ENCODE measurements at places on chromosomes 5 and 9.
A peak's percentile ranks its signal among the peaks of the same experiment; 100 is the strongest.

DNA sequence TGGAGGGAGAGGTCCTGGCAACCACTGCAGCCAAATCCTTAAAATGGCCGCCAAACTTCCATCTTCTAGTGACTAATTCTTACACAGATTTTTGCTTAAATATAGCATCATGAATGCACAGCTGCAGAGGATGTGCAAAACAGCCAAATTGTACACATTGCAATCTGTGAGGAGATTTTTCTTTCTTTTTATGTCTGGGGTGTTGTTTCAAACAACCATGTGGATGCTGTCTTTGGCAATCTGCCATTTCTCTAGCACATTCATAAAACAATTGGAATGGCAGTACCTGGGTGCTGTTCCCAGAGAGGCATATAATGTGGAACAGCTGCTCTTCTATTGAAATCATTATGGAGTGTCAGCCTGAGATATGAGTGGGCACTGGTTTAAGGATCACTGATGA lies 1082.9 kb upstream of the SEMA6A start:
- no peak for DNase-seq

GRCh38 chr5:124996764-124997077 lies 250.3 kb upstream of the ZNF608 start:
- DNase-seq = no peak

DNA sequence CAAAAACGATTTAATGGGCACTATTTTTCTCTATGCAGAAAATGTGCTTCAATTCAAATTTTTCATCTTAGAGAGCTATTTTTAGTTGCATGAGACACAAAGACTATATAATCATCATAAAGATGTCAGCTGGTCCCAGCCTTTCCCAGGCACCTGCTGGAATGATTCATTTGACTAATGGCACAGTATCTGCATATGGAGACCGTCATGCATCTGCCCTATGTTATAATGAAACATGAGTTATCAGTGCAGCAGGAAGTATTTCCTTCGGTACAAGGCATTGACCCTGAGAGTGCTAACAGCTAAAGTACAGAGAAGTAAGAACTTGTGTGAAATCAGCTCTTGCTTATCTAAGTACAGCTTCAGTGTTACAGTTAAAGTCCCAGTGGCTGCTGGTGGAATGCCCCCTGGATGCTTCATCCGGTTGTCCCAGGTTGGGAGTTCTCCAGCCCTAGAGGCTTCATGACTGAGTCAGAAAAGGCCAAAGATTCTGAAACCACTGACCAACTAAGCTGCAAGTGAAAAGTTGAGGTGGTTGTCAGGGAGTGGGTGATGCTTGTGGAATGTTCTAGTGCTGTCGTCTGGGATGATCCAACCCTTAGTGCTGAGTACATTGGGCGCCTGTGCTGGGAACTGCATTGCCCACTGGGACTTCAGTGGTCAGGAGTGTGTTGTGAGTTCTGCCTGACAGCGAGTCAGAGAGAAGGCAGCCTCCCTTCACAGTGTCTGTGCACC lies 57.2 kb downstream of the MTRR start:
- no peak for DNase-seq

DNA sequence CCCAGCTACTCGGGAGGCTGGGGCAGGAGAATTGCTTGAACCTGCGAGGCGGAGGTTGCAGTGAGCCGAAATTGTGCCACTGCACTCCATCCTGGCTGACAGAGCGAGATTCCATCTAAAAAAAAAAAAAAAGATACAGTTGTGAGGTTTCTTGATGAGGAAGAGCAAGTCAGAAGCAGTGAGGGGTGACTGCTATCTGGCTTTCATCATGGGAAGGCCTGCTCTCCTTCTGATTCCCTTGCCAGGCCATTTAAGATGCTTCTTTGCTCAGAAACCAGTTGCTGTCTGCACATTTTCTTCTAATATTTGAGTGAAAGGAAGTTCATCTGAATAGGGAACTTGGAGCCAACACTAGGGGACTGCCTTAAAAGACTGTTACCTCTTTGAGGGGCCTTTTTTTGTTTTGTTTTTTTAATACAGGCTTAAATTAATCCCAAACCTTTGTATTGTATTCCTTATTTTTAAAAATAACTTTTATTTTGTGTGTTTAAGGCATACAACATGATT lies 201.9 kb downstream of the ARHGAP26 start:
- no peak for DNase-seq

- no peak for DNase-seq
Measured at GRCh38 chr5:120345947-120346346, 118.2 kb upstream of the PRR16 start.

GRCh38 chr9:38246833-38247232 lies 145.7 kb upstream of the ALDH1B1 start:
- no peak for DNase-seq

- no peak for DNase-seq
Measured at GRCh38 chr5:125171641-125172040, 425.2 kb upstream of the ZNF608 start.

GRCh38 chr5:54313311-54314270 lies 3.2 kb upstream of the ARL15 start:
- peak; percentile 16 for DNase-seq

GRCh38 chr5:147439254-147439653 lies 70.6 kb downstream of the DPYSL3 start:
- no peak for DNase-seq

DNA sequence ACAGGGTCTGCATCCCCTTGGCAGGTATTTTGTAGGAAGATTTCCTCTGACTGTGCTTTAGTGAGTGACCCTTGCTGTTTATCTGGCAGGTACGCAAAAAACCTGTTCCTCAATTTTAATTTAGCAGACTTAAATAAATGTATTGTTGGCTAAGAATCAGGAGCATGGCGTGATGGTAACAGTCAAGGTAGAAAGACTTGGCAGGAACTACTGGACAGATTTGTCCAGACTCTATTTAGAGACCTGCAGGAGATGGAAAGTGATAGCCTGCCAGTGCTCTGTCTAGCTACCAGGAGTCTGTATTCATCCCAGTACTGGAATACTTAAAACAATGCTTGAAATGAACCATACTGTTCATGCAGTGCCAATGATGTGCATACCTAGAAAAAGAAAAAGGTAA lies 78.8 kb upstream of the MAST4 start:
- DNase-seq = no peak

DNA sequence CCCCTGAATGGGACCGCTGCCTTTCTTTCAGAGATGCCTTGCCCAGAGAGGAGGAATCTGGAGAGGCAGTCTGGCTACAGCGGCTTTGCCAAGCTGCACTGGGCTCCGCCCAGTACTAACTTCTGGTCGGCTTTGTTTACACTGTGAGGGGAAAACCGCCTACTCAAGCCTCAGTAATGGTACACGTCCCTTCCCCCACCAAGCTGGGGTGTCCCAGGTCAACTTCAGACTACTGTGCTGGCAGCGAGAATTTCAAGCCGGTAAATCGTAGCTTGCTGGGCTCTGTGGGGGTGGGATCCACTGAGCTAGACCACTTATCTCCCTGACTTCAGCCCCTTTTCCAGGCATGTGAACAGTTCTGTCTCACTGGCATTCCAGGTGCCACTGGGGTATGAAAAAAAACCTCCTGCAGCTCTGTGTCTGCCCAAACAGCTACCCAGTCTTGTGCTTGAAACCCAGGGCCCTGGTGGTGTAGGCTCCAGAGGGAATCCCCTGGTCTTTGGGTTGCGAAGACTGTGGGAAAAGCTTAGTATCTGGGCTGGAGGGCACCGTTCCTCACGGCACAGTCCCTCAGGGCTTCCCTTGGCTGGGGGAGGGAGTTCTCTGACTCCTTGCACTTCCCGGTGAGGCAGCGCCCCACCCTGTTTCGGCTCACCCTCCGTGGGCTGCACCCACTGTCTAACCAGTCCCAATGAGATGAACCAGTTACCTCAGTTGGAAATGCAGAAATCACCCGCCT lies 171.2 kb downstream of the CWC27 start:
- DNase-seq = no peak

GRCh38 chr5:10705747-10706146 lies 55.3 kb downstream of the DAP start:
- no peak for DNase-seq

DNA sequence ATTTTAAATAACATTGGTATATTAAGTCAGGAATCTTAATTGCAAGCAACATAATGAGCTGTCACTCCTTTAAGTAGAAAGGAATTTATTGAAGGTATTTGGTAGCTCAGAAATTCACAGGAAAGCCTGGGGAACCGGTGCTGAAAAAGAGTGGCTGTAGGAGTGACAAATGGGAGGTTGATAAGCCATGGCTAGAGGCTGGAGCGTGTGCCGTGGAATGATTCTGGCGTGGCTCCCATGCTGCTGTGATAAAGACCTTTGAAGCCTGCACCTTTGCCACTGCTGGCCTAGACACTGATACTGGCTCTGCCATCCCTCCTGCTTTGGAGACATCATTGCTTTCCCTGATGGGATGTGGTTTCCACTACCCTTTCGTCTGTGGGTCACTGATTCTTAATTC lies 65.7 kb upstream of the ATG10 start:
- no peak for DNase-seq

- peak; percentile 22 for DNase-seq
Measured at GRCh38 chr9:35842795-35843194, 13.8 kb downstream of the TMEM8B start.

DNA sequence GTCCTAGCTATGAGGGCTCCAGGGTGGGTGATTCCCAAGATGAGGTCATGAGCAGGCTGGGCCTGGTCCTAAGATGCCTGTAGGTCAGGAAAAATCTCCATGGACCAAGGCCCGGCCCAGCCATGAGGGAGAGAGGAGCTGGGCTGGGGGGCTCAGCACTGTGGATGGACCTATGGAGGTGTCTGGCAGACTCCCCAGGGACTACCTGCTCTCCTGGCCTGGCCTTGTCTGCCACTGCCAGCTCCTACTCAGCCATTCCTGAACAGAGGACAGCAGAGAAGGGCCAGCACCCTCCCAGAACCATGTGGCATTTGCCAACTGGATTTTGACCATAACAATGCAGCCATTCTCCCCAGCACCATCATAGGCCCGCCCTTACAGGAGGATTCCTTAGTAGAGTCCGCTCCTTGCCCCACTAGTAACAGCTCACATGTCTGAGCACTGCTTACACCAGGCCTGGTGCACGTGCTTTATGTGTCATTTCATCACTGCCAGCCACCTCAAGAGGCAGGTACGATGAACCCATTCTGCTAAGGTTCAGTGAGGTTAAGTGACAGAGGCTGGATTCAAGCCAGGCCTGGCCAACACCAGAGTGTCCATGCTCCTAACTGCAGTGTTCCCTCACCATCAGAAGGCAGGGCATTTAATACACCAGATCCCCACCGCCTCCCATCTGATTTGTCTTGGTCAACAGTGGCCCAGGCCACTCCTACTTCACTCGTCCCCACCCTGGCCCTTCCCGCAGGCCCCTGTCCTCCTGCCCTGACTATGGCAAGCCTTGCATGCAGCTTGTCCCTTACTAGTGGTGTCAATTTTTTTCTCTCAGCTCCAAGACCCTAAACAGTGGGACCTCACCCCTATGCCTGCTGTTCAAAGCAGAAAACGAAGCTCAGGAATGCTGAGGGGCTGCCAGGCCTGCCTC lies 669 bp downstream of the IL13 start:
- no peak for DNase-seq

DNA sequence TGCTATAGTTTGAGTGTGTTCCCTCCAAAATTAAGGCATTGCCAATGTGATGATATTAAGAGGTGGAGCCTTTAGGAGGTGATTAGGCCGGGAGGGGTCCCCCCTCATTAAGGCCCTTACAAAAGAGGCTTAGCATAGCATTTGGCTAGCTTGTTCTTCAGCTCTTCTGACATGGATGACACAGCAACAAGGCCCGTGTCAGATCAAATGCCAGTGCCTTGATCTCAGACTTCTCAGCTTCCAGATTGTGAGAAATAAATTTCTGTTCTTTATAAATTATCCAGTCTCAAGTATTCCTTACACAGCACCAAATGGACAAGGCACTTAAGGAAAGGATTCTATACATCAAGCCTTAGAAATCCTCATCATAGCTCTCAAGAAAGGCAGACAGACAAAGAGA lies 31.8 kb downstream of the SLC38A9 start:
- no peak for DNase-seq

GRCh38 chr5:14036947-14037346 lies 92.5 kb upstream of the DNAH5 start:
- no peak for DNase-seq

- no peak for DNase-seq
Measured at GRCh38 chr5:113757508-113757907, 244.0 kb downstream of the YTHDC2 start.

GRCh38 chr5:16057277-16057676 lies 122.3 kb downstream of the MARCHF11 start:
- DNase-seq = no peak

DNA sequence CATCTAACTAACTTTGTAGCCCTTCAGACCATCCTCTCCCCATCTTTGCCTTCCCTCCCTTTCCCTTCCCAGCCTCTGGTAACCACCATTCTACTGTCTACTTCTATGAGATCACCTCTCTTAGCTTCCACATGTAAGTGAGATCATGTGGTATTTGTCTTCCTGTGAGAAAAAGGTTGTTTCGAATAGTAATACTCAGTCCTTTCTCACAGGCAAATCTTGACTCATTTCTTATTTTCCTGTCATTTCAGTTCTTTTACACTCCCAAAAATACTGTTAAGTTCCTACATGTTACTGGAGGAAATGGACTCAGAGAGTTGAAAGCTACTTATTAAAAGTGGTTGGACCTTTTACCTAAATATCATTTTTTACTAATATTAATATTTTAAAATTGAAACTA lies 82.1 kb downstream of the SLF1 start:
- DNase-seq = no peak

DNA sequence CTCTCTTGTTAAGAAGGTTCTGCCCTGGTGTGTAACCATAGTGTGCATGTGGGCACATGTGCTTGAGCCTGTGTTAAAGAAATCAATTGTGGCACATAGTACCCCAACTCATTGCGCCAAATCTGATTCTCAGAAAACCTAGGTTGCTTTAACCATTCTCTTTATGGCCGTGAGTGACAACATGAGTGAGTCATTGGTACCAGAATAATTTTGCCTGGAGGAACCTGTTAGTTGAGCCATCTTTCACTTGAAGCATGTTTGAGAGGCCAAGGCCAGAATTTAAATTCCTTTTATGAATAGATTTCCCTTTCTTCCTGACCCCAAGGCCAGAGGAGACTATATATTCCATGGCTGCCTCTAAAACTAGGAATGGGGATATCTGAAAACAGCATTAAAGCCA lies 35.2 kb upstream of the SLC36A2 start:
- DNase-seq = no peak

GRCh38 chr5:134022333-134022732 lies 17.6 kb upstream of the VDAC1 start:
- no peak for DNase-seq

- DNase-seq = no peak
Measured at GRCh38 chr5:108797396-108797795, 49.7 kb downstream of the FER start.

DNA sequence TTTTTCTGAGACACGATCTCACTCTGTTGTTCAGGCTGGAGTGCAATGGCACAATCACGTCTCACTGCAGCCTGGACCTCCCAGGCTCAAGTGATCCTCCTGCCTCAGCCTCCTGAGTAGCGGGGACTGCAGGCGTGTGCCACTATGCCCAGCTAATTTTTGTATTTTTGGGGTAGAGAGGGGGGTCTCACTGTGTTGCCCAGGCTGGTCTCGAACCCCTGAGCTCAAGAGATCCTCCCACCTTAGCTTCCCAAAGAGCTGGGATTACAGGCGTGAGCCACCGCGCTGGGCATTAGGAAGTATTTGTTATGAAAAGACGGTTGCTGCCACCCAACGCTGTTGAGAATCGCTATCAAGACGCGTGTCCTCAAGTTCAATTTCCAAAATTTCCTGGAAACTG lies 180.9 kb upstream of the TBCA start:
- DNase-seq = no peak

- DNase-seq = no peak
Measured at GRCh38 chr9:120916588-120916987, 10.0 kb downstream of the TRAF1 start.

- DNase-seq = no peak
Measured at GRCh38 chr5:142197098-142197497, 88.5 kb downstream of the NDFIP1 start.

GRCh38 chr9:124122813-124123462 lies 111.4 kb downstream of the LHX2 start:
- no peak for DNase-seq

All from CD4-positive, alpha-beta T cell treated with Interferon gamma for 1 hour (primary cell).